NCI-H1105 (cell line): ENCODE measurements at places on chromosomes 13 and 19.

DNA sequence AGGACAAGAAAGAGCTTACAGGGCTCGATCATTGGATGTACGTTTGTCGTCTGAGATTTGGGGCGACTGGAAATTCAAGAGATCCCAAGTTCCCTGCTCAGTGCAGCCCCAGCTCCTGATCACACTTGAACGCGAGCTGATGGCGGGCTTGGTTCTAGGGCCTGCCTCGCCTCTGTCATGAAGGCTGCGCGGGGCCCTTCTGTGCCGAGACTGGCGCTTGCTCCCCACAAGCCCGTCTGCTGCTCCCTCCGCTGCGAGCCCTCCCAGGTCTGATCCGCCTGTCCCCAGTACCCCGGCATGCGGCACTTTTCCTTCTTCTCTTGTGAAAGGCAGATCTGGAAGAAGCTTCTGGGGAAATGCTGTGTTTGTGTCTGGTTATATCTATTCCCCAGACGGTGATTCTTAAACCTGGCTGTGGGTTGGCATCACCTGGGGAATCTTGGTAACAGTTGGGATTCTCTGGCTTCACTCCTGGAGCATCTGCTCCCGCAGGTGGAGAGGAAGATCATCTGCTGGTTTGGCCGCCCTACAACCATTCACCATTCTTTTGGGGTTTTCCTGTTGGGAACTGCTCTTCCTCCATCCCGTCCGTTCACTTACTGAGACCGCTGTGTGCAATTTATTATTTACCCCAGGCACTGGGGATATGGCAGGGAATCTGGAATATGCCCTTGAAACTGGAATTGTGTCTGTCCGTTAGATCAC is 43.6 kb downstream of the SIPA1L3 start:
- DNase-seq = no peak

GRCh38 chr13:99366075-99366987 is 59.1 kb upstream of the GPR183 start:
- no peak for DNase-seq

DNA sequence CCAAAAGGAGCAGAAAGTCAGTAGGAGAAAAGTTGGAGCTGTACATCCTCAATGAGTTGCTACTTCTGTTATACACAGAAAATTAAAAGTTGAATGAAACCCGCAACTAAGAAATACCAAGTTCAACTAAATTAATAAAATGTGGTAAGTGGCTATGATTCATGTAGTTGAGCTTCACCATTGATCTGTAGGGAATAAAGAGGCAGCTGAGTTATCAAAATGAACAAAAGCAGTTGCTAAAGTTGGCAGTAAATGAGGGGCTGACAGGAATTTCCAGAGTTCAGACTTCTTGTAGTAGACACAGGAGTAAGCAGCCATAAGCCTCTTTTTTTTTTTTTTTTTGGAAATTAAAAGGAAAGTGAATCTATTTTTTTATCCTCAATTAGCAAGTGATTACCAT is 234.6 kb downstream of the POSTN start:
- no peak for DNase-seq

DNA sequence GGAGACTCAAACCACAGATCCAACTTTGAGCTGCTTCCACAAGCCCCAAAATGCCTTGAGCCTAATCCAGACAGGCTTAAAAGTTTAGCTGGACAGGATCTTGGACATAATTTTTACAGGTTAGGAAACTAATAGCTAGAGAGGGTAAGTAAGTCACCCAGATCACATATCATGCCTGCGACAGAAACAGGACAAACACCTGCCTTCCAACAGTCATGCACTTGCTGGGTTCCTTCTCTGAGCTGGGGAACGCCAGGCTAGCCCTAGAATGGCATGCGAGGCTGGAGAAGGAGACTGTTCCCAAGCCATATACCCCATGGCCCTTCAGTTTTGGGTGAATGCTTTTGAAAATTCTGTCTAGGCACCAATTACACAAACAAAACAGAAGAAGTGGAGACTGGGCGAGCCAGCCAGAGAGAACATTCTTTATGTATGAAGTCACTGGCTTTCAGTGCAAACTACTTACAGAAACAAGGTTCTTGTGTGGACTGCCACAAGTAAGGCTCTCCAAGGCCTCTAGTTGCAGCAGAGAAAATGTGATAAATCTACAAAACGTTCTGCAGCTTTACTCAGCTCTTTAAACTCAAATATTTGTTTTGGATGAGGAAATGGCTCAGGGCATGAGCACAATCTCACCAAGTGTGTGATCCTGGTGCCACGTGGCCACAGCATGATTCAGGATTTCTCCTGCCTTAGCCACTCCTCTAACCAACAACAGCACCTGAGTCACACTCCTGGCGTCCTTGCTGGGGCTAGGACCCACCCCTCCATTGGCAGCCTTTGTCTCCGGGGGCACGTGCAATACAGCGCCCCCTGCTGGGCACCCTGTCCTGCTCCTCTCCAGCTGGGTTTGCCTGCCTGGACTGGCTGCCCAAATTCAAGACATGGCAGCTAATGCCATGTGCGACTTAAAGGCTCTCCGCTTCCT is 73.4 kb upstream of the UBL3 start:
- DNase-seq = no peak

- no peak for DNase-seq
Measured at GRCh38 chr19:49315111-49315510, 9.9 kb downstream of the SLC6A16 start.

- no peak for DNase-seq
Measured at GRCh38 chr13:100796463-100796862, 121.9 kb upstream of the TMTC4 start.

DNA sequence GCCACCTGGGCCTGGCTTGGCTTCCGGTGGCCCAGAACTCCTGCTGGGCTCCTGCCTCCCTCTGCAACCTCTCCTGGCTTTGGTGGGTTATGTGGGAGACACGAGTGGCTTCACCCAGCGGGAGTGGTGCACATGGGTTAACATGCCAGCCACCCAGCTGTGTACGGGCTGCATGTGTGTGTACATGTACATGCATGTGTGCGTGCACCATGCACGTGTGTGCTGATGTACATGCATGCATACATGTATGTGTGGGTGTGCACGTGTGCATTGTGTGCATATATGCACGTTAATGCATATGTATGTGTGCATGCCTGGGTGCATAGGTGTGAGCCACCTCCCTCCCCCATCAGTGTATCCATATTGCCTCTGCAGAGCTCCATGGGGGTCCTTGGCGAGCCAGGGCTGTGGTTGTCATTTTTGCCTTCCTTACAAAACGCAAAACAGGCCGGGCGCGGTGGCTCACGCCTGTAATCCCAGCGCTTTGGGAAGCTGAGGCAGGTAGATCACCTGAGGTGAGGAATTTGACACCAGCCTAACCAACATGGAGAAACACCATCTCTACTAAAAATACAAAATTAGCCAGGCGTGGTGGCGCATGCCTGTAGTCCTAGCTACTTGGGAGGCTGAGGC is 12.5 kb downstream of the GNA11 start:
- no peak for DNase-seq
